ENCODE measurements at places on chromosomes 4 and X.

- no peak for DNase-seq
These were observed 70.9 kb upstream of the CBR4 start for GRCh38 chr4:169080981-169081380.

GRCh38 chrX:72268597-72269365 lies 8.3 kb downstream of the RPS4X start:
- DNase-seq, result no peak

DNA sequence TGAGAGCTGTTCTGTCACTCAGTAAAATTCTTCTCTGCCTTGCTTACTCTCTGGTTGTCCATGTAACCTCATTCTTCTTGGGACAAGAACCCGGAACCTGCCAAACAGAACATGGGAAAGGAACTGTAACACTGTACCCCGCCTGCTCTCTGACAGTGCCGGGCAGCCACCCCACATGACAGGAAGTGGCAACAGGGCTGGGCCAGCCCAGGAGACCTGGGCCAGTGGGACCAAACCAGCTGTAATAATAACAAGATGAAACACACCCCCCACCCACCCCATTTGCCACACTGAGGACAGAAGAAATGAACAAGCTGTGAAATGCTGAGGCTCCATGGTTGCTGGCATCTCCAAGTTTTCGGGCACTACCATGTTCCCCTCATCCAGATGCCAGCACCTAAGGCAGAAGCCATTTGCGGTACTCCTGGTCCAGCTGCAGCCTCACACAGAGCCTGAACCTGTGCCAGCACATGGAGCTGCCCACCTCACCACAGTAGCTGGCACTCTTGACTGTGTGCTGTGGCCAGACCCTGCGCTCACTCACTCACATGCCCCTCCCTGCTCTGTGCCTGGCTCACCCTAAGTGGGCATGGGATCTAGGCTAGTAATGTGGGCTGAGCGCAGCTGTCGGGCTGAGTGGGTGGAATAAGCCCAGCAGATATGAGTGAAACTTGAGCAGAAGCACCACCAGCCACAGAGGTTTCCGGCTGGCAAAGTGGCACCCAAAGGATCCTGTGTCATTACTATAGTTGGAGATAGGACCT lies 126.2 kb upstream of the UGT8 start:
- DNase-seq, result no peak

DNA sequence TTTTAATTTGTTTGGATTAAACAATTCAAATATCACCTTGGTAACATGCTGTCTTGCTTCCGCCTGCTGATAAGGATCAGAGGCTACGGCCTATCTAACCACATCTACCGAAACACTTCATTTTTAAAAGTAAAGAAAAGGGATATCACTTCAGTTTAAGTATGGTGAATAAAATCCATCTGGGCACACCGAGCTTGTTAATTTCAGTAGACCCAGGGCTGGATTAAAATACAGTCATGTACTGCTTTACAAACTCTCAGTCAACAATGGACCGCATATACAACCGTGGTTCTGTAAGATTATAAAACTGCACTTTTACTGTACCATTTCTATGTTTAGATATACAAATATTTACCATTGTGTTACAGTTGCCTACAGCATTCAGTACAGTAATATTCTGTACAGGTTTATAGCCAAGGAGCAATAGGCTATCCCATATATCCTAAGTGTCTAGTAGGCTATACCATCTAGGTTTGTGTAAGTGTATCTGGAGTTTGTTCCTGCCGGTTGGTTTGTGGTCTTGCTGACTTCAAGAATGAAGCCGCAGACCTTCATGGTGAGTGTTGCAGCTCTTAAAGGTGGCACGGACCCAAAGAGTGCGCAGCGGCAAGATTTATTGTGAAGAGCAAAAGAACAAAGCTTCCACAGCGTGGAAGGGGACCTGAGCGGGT lies 40.0 kb downstream of the SEPTIN11 start:
- peak; percentile 60 for DNase-seq

DNA sequence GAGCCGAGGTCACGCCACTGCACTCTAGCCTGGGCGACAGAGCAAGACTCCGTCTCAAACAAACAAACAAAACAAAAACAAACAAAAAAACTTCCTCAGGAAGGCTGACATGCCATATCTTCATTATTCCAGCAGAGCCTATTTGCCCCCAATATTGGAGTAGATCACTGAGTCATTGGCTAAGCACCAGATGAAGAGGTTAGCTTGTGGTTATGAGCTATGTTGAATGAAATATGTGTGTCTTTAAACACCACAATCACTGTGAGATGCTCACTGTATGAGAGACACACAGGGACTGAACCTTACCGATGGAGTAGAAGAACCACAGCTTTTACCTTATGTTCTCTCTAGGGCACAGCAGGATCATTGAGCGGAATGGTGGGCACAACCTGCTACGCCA lies 122.1 kb upstream of the EOLA2 start:
- DNase-seq, result no peak

DNA sequence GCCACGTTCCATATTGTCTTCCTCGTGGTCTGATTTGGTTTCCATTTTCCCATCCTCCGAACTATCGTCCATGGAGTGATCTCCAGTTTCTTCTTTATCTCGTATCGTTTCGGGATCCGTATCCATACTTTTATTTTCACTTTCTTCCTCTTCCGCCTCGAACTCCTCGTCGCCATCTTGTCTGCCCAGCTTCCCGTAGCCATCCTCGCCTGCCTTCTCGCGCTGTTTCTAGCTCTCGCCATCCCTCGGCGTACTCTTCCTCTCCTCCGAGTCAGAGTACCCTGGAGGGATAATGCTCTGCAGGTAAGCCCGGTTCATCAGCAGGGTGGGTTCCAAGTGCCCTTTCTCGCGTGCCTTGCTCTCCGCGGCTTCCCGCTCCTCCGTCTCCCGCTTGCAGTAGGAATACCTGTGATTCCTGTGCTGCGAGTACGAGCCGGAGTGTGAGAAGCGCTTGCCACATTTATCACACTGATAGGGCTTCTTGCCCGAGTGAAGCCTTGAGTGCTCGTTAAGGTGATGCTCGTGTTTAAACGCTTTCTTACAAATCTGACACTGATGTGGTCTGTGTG lies 134.5 kb upstream of the TAPT1 start:
- DNase-seq, result no peak

- no peak for DNase-seq
These were observed 327.8 kb downstream of the CAMK2D start for GRCh38 chr4:113433536-113434246.

- DNase-seq, result no peak
These were observed 39.6 kb downstream of the DDX60L start for GRCh38 chr4:168440442-168441264.

DNA sequence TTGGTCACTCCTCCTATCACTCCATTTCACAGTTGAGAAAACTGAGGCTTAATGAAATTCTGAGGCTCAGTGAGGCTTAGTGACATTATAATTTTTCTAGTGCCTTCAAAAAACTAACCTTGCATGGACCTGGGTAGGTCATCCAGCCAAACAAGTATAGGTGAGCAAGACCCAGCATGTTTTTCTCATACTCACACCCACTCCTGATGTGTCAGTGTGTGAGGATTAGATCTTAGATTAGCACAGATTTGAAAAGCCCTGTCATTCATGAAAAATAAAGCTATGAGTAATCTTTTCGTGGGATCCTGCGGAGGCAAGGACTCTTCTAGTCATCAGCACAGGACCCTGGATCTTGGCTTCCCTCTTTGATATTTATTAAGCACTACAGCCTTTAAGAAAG lies 146.7 kb downstream of the CHIC2 start:
- DNase-seq, result no peak

GRCh38 chrX:143994206-143994605 lies 110.3 kb downstream of the UBE2NL start:
- no peak for DNase-seq

- DNase-seq, result no peak
These were observed 50.3 kb downstream of the EFNB1 start for GRCh38 chrX:68878977-68879645.

DNA sequence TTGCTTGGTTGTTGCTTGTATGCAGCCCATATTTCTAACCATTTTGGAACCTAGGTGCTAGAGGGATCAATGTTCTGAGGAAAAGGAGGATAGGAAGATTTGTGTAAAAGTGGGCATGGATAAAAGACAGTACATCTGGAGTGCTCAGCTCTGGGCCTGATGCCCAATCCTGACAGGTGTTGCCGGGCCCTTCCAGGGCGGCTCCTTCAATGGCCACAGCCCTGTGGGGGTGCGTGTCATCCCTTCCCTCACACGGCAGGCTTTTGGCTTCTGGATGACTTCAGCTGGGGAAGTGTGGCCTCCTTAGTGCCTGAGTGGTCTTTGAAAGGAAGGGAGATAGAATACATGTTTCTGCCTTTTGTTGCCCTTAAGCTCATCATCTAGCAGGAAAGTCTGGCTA lies 47.2 kb downstream of the NELFA start:
- no peak for DNase-seq

GRCh38 chrX:118761939-118762707 lies 34.7 kb downstream of the IL13RA1 start:
- no peak for DNase-seq

GRCh38 chrX:83829874-83830273 lies 31.1 kb upstream of the CYLC1 start:
- DNase-seq, result no peak

DNA sequence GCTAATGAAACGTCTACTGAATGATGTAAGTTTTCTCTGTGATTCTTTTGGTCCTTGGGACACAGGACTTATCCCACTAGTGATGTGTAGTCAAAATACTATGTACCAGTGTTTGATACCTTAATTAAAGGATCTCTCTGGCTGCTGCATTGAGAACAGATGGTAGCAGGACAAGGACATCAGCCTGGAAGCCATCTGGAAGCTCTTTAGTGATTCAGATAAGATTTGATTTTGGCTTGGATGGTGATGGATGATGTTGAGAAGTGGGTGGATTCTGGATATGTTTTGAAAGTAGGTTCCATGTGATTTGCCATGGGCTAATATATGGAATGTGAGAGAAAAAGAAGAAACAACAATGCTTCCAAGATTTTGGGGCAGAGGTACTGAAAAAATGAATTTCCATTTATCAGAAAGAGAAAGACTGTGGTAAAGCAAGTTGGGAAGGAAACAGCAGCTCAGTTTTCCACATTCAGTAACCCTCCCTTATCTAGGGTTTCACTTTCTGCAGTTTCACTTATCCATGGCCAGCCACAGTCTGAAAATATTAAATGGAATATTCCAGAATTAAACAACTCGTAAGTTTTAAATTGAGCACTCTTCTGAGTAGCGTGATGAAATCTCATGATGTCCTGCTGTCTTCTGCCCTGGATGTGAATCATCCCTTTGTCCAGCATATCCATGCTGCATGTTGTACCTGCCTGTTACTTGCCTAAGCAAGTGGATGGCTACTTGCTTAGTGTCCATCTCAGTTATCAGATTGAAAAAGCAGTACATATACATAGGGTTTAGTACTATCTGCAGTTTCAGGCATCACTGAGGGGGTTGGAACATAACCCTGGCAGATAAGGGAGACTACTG lies 15.6 kb downstream of the CD38 start:
- no peak for DNase-seq

DNA sequence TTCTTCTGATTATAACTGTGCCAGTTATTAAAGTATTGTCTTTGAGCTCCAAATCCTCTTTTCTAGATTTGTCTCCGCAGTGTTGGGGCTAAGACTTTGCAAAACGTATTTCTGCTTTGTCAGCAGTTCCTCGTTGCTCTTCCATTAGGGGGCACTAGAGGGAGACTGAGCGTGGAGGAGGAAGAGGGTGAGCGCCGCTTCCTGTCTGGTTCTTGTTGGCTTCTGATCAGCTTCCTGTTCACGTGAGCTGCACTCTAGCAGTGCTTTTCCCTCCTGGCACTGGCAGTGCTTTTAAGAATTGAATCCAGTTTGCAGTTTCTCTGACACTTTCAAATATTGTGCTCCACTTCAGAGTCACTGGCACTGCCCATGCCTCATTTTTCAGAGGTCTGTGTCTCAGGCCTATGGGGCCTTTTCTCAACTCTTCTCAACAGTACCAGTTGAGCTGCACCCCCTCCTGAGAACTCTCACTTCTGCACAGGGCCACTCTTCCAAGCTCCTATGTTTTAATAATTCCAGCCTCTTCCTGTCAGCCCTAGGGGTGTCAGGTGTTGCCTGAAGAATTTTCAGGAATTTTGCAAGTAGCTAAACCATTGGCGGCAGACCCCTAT lies 54.4 kb upstream of the LCORL start:
- peak; percentile 5 for DNase-seq

- DNase-seq, result no peak
These were observed 108.9 kb upstream of the TEX13D start for GRCh38 chrX:124223524-124223923.

DNA sequence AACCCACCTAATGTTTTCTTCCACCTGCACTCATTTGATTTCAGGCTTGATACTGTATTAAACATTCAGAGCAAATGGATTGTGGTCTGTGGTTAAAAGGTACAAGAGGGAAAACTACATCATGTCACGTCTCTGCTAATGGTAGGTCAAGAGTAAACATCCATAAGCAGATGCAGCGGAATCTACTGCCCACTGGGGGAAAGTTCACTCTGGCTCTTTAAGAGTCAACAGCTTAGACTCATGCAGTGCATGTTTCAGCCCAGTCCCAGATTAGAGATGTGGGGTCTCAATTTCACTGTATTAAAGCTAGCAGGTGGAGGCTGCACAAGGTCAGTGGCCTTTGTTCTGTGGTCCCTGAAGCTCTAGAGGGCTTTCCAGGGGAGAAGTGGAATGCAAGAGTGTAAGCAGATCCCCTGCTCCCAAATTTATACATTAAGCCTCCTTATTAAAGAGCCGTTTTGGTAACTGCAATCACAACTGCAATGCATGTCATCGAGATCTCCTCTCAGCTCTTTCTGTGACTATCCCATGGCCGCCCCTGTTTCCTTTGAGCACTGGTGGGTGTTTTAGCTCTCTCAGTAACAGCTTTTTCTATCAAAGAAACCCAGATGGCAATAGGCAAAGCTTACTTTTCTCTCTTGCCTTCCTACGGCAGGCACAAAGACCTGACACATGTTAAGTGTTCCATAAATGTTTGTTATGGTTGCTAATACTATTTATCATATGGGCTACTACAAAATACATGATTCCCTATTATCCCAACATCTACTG lies 53.4 kb downstream of the LDB2 start:
- DNase-seq, result no peak

DNA sequence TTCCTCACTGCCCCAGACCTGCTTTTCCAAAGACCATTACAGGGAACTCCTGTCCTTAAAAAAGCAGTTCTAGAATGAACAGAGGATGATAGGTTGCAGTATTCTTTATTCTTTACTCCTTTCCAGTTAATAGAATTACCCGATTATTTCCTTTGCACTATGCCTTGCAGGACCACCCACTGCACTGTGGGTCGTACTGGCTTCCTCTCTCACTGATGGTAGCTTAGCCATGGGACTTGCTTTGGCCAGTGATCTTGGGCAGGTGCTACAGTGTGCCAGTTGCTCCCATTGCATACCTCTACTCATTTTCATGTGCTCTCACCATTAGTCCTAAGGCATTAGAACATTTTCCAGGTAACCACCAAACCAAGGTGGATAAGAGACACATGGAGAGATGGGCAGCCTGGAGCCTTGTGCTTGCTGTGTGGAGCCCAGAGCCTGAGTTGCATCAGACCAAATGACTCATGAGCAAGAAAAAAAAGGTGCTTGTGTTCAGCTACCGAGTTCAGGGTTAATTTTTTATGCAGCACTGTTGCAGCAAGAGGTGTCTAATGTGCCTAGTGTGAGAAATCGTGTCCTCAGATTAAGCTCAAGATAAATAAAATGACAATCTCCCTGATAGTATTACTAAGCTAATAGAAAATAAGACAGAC lies 7.6 kb upstream of the UNC5C start:
- no peak for DNase-seq

- DNase-seq, result no peak
These were observed 23.8 kb downstream of the SHROOM3 start for GRCh38 chr4:76458825-76459224.

- DNase-seq, result no peak
These were observed 62.9 kb downstream of the TMEM165 start for GRCh38 chr4:55458611-55459010.

Data from activated gamma-delta T cell treated with Interleukin-2 at 50 U/mL for 16 hours (primary cell).